ENCODE measurements at places on chromosomes 1 and 21.
A peak's percentile ranks its signal among the peaks of the same experiment; 100 is the strongest.

DNA sequence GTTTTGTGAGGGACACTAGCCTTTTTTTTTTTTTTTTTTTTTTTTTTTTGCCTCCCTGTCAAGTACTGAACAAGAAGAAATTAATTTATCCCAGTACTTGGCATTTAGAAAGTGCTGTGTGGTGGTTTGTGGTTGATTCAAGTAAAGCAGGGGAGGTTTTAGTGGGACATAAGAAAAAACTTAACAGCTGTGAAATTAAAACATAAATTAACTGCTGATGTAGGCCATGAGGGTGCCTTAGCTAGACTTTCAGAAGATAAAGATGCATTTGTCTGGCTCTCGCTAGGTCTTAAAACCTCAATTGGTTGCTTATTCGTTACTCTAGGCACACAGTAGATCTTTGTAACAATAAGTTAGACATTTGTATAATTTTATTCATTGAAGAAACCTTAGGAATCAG is 52.3 kb downstream of the SPATA46 start:
- DNase-seq, result no peak

- DNase-seq, result no peak
These were observed 96.3 kb downstream of the GPATCH2 start for GRCh38 chr1:217534566-217534965.

- DNase-seq, result no peak
These were observed 38.3 kb downstream of the GJA5 start for GRCh38 chr1:147722124-147722523.

DNA sequence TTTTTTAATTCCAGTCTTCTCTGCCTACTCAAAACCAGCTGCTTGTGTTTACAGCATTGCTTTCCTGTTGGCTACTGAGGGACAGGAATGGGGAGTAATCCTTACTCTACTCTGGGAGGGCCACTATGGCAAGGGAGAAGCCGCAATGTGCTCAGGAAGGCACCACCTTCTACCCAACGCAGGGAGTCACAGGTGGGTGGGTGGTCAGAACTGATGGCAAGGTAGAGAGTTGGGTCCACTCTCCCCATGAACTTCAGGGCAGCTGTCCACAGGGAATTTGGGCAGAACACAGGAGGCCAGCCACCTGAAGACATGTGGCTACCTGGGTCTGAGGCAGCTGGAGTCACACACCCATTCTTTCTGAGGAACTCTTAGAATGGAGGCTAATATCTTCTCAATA is 40.5 kb upstream of the HMGB4 start:
- DNase-seq, result no peak

GRCh38 chr1:12028957-12029511 is 9.7 kb downstream of the MIIP start:
- no peak for DNase-seq

GRCh38 chr21:38334866-38335265 is 78.1 kb downstream of the KCNJ15 start:
- DNase-seq, result peak; percentile 82

DNA sequence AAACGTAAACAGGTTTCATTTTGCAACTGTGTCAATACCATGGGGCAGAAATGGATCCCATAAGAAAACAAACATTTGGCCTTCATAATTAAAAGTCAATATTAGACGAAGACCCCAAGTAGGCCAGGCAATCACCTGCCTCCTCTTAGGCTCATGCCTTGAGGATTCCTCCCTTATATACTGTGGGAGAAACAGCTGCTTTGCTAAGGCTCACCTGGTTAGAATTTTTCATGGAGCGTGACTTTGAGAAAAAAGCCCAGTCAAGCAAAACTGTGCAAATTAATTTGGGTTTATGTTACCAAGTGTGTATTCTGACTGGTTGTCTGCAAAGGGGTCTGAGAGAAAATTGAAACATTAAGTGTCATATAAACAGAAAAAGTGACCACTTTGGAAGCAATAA is 605.3 kb upstream of the USP24 start:
- DNase-seq, result no peak

- no peak for DNase-seq
These were observed 51.0 kb downstream of the SGIP1 start for GRCh38 chr1:66585002-66585401.

GRCh38 chr1:110749960-110750359 is 75.2 kb upstream of the KCNA3 start:
- no peak for DNase-seq

- no peak for DNase-seq
These were observed 1.5 kb downstream of the HIPK1 start for GRCh38 chr1:113930499-113931161.

GRCh38 chr1:235415008-235415904 is 48.0 kb downstream of the TBCE start:
- DNase-seq, result peak; percentile 71

Data from right lobe of liver (tissue), 6 donors.